ENCODE measurements at places on chromosomes 16 and 17.

DNA sequence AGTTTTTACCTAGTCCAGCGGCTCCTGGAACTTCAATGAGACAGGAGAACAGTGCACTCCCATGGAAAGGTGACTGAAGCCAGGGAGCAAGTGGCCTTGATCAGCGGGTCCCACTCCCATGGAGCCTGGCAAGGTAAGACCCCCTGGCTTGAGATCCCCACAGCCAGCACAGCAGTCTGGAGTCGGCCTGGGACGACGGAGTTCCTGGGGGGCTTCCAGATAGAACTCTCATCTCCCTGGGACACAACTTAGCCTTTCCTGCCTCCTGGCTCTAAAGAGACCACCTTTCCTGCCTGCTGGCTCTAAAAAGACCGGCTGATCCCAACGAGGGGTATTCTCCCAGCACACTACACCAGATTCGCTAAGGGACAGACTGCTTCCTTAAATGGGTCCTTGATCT lies 1279.0 kb upstream of the GOT2 start:
- DNase-seq, result no peak

GRCh38 chr17:9432934-9433421 lies 142.6 kb downstream of the STX8 start:
- DNase-seq, result no peak

- peak; percentile 23 for DNase-seq
Observed at GRCh38 chr17:81200695-81201580, 21.8 kb downstream of the CEP131 start.

DNA sequence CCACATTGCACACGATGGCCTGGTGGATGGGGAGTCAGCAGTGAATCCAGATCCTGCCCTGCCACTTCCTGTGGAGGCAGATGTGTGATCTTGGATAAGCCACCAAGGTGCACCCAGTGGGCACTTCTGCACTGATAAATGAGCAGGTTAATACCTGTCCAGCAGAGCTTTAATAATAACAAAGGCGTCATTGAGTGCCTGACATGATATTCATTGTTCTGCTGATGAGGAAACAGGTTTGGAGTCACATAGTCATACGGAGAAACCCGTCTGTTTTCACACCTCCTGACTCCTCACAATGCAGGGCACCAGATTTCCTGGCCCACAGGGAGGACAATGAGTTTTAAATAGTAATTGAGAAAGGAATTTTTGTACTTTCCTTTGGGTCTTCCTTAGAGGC lies 324.6 kb upstream of the CDH5 start:
- DNase-seq, result no peak

- DNase-seq, result no peak
Observed at GRCh38 chr16:54821731-54822130, 108.9 kb upstream of the IRX5 start.

DNA sequence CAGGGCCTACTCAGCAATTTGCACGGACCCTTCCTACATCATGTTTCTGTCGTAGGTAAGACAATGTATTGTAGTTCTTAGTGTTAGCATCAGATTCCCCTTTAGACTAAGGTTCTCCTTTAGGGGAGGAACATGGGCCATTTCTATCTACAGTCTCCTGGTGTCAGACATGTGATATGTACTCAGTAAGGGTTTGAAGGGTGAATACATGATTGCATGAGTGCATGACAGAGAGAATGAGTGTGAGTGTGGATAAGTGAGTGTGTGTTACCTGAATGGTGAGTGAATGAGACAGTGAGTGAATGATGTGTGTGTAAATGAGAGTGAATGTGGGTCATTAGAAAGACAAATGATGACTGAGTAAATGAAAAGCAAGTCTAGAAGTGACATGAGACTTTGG lies 476.8 kb downstream of the HAPSTR1 start:
- DNase-seq, result no peak

GRCh38 chr17:48589831-48590606 lies at the start of gene HOXB3:
Gene HOXB3 (minus strand): TSS chr17:48590241. CDS start chr17:48552474, 37,767 bp downstream.
- DNase-seq, result no peak

DNA sequence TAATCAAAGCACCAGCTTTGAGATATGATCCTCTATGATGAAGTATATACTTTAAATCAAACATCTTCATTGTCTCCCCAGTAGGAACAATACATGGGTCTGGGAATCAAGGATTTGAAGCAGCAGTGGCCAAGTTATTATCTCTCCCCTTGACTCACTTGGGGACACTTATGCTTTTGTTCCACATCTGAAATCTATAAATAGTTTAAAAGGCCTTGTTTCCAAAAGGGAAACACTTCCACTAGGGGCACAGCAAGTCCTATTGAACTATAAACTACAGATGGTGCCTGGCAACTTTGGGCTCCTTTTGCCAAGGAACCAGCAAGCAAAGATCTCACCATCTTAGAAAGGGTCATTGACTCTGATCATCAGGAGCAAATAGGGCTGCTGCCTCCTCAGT lies 16.0 kb upstream of the CEP112 start:
- DNase-seq, result no peak

DNA sequence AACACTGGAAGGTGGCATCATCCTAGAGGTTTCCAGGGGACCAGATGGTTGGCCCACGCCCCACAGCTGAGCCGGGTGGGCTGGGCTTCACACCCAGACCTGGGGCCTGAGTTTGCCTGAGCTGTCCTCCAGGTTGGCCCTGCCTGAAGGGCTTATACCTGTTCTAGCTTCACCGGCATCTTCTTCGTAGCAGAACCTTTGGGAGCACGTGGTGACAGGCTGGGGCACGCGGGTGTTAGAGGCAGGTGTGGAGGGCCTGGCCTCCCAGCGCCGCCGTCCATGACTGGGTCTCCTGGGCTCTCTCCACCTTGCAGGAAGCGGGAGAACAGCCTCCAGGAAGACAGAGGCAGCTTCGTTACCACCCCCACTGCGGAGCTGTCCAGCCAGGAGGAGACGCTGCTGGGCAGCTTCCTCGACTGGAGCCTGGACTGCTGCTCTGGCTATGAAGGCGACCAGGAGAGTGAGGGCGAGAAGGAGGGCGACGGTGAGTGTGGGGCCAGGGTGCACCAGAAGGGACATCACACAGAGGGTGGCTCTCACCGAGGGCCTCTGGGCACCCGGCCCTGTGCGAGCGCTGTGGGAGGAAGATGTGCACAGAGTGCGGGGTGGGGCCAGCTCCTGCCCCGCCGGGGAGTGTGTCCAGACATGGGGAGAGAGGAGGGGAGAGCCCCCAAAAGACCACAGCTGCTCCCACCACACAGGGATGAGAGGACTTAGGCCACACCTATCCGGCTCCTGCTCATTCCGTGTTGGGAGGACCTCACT lies 4.6 kb upstream of the TEDC2 start:
- DNase-seq, result no peak

DNA sequence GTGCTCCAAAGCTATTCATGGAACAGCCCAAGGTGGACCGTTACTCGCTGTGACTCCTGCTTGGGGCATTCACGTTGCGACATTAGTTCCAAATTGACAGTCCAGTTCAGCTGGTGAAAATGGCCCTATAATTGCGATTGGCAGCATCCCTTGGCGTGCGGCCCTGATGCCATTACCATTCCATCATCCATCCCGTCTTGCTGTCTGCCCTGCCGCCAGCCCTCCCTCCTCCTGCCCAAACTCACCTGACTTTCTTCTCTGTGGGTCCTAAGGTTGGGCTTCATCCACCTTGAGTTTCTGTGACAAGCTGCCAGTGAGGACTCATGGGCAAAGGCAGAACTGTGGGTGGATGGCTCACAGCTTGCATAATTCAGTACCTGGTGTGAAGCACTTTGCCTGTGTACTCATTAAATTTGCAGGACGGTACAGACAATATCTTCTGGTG lies 104.6 kb downstream of the RPTOR start:
- no peak for DNase-seq

DNA sequence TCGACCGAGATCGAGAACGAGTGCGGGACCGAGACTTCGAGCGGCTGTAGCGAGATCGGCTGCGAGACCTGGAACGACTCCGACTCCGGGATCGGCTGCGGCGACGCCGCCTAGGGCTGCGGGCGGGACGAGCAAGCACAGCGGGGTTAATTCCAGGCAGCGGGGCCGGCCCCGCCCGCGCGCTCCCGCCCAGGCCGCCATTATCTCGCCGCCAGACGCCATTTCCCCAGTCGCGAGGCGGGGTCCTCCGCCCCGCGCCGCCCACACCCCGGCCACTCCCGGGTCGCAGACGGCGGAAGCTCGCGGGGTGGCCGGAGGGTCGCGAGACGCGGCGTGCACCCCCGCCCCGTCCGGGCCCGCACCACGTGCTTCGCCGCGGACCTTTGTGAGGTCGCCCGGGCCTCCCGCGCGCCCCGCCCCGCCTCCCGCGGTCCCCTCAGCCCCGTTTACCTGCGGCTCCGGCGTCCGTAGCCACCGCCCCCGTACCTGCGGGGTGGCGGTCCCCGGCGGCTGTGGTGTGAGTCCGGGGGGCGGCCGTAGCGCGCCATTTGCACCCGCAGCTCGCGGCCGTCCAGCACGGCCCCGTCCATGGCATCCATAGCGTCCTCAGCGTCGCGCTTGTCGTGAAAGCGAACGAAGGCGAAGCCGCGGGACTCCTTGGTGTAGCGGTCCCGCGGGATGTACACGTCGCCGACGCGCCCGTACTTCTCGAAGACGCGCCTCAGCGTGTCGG lies 616 bp downstream of the SRSF2 start:
- peak; percentile 72 for DNase-seq
